Stimulated activated CD4-positive, alpha-beta T cell treated with anti-CD3 and anti-CD28 coated beads, Interleukin-15, amount 100 ng/mL, for 48 hours (primary cell): ENCODE measurements at places on chromosomes 4 and X.

GRCh38 chrX:23756165-23756564 lies 13.1 kb upstream of the ACOT9 start:
- peak; percentile 33 for DNase-seq

DNA sequence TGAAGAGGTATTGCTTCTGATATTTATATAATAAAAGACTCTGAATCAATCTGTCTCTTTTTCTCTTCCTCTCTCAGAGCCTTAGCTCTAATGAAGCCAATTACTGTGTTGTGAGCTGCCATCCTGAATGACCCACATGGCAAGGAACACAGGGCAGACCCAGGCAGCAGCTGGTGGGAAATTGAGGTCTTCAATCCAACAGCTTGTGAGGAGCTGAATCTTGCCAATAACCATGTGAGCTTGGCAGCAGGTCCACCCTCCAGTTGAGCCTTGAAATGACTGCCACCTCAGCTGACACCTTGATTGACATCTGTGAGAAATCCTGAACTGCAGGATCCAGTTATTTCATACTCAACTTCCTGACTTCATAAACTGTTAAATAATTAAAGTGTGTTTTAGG lies 149.4 kb downstream of the NDST4 start:
- no peak for DNase-seq

DNA sequence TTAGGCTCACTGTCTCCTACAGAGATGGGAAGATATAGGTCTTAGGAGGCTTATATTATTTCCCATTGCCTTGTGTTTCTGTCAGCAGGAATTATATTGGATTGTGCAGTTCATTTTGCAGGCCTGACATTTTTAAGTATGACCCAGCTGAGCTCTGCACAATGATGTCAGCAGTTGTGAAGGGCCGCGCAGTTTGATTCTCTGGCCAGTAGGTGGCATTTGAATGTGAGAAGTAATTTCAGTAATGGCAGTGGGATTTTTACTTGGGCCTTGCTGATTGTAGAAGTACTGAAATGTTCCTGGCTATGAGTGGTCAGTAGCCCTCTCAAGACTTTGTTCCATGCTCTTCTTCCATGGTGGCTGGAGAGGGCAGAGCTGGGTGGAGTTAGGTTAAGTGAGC lies 247.2 kb upstream of the MTMR8 start:
- DNase-seq, result no peak

GRCh38 chrX:154730253-154730891 lies 20.5 kb downstream of the GAB3 start:
- no peak for DNase-seq

- DNase-seq, result no peak
Measured at GRCh38 chr4:98673978-98674377, 15.6 kb upstream of the TSPAN5 start.

DNA sequence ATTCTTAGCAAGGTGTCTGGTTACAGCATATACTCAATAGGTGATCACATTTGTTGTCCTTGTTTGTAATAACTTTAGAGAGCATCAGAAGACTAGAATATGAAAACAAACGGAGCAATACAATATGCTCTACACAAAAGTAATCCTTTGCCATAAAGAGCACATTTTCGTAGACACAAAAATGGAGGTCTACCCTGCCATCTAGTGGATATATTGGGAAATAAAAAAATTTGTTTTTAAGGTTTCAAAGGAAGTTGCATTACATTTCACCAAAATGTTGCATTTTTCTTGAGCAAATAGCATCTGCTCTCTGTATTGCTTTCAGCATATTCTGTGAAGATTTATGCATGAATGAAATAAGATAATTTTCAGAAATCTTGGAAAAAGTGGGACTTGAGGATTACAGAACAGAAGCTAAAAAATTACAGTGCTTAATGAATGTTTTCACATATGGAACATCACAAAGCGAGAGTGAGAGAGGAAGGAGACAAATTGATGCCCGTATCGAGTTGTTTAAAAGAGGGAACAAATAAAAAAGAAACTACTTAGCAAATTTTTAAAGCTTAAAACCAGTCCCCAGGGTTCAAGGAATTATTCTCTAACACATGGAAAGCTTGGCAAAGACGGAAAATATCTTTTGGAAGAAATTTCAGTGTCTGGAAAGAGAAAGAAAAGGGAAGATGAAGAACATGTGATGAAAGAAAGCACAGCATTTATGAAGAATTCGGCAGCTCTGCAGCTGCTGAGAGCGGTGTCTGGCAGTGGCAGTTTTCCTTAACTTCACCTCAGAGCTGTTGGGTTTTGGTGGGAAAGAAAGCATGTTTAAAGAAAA lies 390.1 kb downstream of the ANKRD50 start:
- DNase-seq, result no peak
